ENCODE measurements at places on chromosomes 11 and 22. TPM values are rescaled to one million over a fixed set of nuclear protein-coding genes. Genes with fewer than 3 reads are reported as not detected.

The LYVE1 gene
- polyA plus RNA-seq, result not detected

The NELL1 gene
- not detected for polyA plus RNA-seq

The BACE1-AS gene
- polyA plus RNA-seq, result 1.5 TPM

The CASP12 gene
- polyA plus RNA-seq, result not detected

The MYBPC3 gene
- polyA plus RNA-seq, result not detected

The SLN gene
- not detected for polyA plus RNA-seq

The TRIM48 gene
- not detected for polyA plus RNA-seq

The HSPB2 gene
- not detected for polyA plus RNA-seq

The OR5B3 gene
- polyA plus RNA-seq, result not detected

The PARVG gene
- 36.4 TPM for polyA plus RNA-seq

The CCDC86 gene
- polyA plus RNA-seq, result 21.1 TPM

The TCN2 gene
- polyA plus RNA-seq, result 0.79 TPM

The ROM1 gene
- polyA plus RNA-seq, result not detected

The FGF3 gene
- not detected for polyA plus RNA-seq

The MUC15 gene
- not detected for polyA plus RNA-seq

The MS4A5 gene
- polyA plus RNA-seq, result not detected
